HL-60 (cell line): ENCODE measurements at places on chromosomes 3 and 15.

- DNase-seq, result no peak
Observed at GRCh38 chr15:80674245-80674614, 20.9 kb upstream of the ABHD17C start.

DNA sequence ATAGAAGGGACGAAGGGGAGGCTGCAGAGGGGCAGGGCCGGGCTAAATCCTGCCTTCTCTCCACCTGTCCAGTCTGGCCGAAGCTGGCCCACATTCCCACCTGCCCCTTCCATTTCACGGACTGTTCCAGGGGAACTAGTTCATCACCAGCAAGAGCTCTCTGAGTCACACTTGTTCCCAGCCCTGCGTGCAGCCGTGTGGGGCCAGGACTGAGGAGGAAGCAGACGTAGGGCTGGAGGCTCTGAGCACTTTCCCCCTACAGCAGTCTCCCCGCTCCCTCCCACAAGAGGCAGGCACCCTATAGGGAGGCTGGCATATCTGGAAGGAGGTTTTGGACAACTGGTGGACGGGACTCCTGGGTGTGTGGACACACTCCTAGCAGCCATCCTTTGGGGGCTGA is 3.0 kb downstream of the ITIH4 start:
- DNase-seq, result peak; percentile 59

DNA sequence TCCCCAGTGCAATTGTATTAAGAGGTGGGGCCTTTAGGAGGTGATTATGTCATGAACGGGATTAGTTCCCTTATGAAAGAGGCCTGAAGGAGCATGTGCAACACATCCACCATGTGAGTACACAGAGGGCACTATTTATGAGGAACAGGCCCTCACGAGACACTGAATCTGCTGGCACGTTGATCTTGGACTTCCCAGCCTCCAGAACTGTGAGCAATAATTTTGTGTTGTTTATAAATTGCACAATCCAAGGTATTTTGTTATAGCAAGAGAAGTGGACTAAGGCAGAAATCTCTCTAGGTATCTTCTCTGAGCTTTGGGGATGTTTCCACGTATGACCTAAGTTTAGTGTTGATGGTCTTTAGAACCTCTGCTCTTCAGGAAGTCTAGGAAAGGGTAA is 149.3 kb upstream of the CBLB start:
- DNase-seq, result no peak

DNA sequence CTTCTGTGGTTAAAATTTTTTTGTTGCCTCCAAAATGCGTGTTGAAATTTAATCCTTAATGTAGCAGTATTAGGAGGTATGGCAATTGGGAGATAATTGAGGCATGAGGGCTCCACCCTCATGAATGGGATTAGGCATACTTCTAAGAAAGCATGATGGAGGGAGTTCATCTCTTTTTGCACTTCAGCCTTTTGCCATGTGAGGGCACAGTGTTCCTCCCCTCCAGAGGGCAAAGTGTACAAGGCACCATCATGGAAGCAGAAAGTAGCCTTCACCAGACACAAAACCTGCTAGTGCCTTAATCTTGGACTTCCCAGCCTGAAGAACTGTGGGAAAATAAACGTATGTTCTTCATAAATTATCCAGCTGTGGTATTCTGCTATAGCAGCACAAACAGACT is 429.5 kb downstream of the ZIC1 start:
- no peak for DNase-seq

- no peak for DNase-seq
Observed at GRCh38 chr3:42349765-42350594, 60.4 kb downstream of the LYZL4 start.

DNA sequence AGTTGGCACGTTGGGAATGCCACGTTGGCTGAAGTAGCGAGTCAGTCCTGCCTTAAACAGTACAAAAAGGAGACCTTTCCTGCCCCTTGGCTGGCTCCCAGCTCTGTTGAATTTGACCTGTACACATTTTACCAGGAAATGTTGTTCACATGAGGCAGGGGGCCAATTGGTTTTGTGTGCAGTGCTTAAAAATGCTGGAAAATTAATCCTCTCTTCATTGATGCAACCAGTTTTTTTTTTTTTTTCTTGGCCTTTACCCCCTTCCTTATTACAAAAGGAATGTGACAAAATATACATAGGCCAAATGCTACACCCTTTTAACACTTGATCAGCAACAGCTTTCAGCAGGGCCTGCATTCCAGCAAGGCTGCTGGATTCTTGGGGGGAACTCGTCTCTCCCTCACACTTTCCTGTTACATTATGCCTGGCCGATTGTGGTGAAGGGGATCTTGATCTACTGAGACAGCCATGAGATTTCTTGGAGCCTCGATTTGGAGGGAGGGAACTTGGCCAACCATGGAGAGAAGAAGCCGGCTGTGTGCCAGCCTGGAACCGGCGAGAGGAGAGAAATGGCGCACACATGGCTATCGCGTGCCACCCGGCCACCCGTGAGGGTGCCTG is 93.1 kb downstream of the DNASE1L3 start:
- DNase-seq, result no peak

- peak; percentile 8 for DNase-seq
Observed at GRCh38 chr15:72229076-72229946, 1.7 kb downstream of the PKM start.

GRCh38 chr15:91553196-91553854 is 300.2 kb upstream of the SLCO3A1 start:
- no peak for DNase-seq

DNA sequence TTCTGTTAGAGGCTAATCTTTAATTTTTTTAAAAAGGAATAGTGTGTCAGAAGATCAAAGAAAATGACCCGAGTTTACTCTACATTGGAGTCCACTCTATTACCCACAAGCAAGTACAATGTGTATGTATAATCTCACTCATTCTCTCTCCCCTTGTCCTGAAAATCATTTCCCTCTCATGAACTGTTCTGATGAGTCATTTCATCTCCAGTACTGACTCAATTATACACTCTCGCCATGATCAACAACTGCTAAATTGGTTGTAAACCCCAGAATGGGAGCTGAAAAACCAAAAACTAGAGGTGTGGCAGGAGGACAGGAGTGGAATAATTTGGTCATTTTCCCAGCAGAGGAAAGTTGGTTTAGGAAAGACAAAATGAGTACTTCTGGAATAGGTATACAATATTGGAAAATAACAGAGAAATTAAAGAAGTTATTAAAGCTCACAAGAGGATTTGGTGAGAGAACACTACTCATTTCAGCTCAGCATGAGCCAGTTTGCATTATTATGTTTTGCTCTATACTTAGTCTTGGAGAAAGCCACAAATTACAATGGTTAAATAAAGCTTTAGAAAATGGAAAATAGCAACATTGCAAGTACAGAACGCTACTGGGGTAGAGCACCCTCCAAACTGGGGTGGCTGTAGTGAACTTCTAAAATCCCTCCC is 144.3 kb upstream of the PFN2 start:
- no peak for DNase-seq

DNA sequence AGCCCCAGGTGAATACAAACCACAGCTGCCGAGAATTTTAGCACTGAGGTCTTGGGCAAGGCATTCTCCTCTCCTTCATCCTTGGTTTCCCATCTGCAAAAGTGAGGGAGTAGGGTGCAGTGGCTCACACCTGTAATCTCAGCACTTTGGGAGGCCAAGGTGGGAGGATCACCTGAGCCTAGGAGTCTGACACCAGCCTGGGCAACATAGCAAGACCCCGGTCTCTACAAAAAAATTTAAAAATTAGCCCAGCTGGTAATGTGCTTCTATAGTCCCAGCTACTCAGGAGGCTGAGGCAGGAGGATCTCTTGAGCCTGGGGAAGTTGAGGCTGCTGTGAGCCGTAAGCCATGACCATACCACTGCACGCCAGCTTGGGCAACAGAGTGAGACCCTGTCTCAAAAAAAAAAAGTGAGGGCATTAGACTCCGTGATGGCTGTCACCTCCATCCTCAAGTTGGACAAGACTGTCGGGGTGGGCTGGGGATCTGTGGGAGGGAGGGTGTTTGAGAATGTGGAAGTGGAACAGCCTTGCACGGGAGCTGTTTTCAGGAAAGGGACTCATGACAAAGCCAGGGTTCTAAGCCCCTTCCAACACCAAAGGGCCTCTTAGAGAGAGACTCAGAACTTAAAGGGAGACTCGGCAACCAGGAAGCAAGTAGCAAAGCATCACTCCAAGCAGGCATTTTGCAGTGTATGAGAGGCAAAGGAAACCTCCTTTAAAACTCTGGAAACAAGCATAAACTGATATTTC is 46.0 kb upstream of the FURIN start:
- no peak for DNase-seq

DNA sequence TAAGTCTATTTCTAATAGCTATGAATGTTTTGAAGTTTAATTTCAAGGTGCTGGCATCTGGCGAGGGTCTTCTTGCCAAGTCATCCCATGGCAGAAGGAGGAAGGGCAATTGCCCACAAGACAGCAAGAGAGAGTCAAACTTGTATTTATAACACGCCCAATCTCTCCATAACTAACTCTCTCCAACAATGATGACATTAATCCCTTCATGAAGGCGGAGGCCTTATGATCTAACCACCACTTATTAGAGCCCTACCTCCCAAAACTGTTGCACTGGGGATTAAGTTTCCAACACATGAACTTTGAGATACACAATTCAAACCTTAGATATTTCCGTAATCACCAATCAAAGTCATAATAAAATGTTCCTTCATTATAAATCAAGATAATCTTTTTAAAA is 406.9 kb downstream of the CNTN6 start:
- DNase-seq, result no peak

GRCh38 chr3:71441217-71441924 is 142.2 kb downstream of the FOXP1 start:
- peak; percentile 41 for DNase-seq

- DNase-seq, result no peak
Observed at GRCh38 chr15:76059320-76060117, at the start of gene TMEM266. TMEM266 (plus strand) TSS chr15:76059985; CDS start chr15:76134264, 74,279 bp downstream.

GRCh38 chr3:172511783-172512762 is 11.2 kb downstream of the TNFSF10 start:
- peak; percentile 92 for DNase-seq

GRCh38 chr15:24924153-24924552 is 30.6 kb upstream of the SNRPN start:
- no peak for DNase-seq

- no peak for DNase-seq
Observed at GRCh38 chr3:32399030-32399620, 7.5 kb downstream of the CMTM7 start.

- peak; percentile 24 for DNase-seq
Observed at GRCh38 chr15:42650208-42651066, 75.0 kb downstream of the STARD9 start.

- DNase-seq, result no peak
Observed at GRCh38 chr3:4043867-4044575, 244.8 kb downstream of the LRRN1 start.

DNA sequence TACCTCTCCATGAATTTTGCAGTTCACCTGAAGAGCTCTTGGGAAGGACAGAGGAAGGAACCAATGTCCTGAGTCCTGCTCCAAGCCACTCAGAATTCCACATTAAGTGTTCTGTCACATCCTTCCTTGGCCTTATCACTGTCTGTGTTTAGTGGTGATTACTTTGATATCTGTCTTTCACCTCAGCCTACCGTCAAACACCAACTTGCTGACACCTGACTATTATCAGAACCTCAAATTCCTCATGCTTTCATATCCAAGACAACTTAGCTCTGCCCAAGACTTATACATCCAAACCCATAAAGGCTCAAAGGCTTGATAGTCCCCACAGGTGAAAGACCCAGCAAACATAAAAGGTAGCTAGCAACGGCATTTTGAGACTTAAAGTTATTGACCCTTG is 280.0 kb downstream of the MEX3B start:
- DNase-seq, result no peak

GRCh38 chr3:133843634-133844033 is 38.0 kb downstream of the SRPRB start:
- no peak for DNase-seq

DNA sequence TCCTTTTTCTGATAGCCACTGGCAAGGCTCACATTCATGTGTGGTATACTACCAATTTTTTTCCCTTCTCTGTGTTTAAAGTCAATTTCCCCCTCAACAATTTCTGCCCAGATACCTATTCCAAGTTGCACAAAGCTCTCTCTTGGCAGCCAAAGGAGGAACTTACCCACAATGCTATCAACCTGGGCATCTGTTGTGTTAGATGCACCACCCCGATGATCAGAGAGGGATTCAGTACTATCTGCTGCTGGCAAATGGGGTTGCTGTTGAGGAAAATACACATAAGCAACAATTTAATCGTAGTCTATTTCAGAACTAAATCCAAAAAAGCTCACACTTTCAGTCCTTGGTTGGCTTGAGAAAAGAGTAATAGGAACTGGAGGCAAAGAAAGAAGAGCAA is 46.1 kb downstream of the AAGAB start:
- DNase-seq, result no peak

DNA sequence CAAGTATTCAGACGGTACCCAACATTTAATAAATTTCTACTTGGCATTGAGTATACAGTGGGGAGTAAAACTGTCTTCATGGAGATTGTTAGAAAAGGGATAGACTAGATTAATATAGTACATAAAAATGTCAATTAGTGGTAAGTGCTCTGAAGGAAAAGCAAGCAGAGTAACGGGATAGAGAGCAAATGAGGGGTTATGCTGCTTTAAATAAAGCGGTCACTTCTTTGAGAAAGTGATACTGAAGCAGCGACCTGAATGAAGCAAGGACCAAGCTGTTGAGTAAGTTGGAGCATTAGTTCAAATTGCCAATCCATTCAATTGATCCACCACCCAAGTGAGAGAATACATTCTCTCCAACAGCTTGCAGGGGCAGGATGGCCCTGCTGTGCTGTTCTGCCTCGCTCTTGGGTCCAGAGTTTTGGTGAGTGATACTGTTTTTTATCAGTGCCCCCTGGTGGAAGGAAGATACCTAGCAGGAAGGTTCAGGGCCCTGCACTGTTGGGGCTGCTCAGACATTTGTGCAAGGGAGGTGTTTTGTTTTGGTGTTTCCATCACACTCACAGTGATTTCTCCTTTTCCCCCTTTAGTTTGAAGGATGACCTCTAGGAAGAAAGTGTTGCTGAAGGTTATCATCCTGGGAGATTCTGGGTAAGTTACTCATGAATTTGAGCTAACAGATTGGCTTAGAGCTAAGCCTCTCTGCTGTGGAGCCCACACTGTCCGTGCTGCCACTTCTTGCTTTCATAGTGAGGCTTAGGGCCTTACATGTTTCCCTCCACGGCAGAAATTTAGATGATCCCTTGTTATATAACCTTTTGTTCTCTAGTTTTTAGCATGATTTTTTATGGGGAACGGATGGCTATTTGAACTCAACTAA is 69.0 kb downstream of the RAB7A start:
- peak; percentile 47 for DNase-seq

DNA sequence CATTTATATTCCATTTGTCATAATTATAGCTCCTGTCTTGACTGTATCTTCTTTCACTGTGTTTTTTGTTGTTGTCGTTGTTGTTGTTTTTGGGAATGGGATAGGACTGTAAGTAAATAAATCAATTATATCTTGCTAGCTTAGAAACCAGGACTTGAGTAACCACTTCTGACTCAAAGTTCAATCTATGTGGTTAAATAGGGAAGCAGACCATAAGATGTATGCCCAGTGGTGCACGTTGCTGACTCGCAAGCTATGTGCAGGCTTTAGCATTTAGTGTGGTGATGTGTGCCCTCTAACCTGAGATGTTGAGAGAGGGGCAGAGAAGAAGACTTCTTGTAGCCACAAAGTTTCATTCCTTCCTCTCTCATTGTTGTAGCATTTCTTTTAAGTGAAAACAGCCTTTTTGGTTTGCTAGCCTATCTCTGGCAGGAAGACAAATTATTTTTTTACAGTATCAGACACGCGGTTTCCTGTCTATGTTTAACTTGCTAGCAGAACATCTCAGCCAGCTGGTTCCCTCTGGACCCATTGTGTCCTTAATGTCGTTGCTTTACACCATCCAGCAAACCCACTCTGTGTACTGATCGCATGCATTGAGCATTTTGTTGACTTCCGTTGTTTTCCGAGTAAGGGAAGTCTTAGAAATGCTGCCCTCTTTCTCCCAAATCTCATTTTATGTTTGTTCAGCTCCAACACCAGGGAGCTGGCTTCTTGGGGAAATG is 52.1 kb downstream of the TGFBR2 start:
- no peak for DNase-seq
